Kidney glomerular epithelial cell (primary cell): ENCODE measurements at places on chromosomes 5 and 9.

DNA sequence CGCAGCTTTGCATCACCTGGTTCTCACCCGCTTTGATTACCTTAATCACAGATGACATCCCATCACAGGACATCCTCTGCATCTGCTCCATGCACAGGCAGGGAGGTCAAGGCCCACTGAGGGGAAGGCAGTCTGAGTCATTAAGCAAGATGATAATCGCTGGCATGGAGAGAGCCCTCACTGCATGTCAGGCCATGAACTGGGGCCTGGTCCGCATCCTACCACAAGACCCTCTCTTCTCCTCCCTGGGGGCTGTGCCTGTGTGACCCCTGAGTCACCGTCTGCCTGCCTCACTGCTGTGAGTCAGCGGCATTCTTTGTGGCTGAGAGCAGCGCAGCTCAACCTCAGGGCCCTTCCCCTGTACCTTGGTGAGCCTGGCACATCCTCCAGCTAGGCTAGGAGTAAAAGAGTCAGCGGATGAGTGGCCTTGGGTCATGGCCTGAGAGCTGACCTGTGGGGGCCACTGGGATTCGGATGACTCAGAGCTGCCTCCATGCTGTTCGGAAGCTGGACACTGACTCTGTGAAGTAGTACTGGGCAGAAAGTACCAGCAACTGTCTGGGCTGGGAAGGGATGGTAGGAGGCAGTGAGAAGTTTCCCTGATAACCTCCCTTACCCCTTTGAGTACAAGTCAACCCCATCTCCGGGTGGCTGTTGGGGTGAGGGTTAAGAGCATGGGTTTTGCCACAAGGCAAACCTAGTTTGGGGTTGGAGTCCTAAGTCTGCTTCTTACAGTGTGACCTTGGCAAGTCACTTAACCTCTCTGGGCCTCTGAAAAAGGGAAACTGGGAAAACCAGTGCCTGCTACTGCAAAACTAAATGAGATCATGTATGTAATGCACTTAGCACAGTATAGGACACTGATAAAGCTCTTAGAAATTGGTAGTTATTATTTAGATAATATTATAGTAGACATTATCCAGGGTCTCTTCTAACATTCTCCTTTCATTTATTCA, 14.6 kb upstream of the ARSI start:
- peak; percentile 98 for DNase-seq

GRCh38 chr9:125515983-125516940, 190.7 kb downstream of the MAPKAP1 start:
- no peak for DNase-seq

- no peak for DNase-seq
Measured at GRCh38 chr5:131883984-131884383, 61.5 kb downstream of the MEIKIN start.

GRCh38 chr5:136232316-136232715, 39.4 kb upstream of the SMIM32 start:
- no peak for DNase-seq

DNA sequence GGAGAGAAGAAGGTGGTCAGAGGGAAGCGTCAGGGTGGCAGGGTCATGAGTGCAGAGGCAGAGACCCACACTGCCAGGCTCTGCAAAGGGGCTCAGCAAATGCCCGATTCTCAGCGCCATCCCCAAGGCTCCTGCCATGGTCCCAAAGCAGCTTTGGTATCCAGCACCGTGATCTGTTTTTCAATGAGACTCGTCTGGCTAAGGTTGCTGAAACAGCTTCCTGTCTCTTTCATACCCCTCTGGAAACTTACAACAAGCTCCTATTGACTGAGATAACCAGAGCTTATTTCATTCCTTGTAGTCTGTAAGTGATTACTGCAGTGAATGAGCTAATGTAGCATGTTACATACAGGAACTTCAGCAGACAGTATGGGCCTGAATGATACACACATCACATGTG, 568.6 kb upstream of the DAP start:
- DNase-seq, result no peak

DNA sequence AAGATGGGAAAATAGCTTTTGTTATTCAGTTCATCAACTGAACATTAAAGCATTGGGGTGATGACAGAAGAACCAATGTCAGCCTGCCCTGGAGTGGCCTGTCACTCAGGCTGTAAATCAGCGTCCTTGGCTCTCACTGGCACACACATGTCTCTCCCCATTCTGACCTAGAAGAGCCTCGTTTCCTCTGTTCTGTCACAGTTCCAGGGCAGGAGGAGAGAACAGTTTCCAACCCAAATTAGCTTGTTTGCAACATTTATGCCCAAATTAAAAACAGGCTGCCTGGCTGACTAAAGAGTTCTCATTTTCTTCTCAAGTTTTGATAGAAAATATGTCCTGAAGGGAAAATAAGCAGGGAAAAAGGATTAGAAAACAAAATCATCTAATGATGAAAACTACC, 520.1 kb downstream of the CHSY3 start:
- no peak for DNase-seq

DNA sequence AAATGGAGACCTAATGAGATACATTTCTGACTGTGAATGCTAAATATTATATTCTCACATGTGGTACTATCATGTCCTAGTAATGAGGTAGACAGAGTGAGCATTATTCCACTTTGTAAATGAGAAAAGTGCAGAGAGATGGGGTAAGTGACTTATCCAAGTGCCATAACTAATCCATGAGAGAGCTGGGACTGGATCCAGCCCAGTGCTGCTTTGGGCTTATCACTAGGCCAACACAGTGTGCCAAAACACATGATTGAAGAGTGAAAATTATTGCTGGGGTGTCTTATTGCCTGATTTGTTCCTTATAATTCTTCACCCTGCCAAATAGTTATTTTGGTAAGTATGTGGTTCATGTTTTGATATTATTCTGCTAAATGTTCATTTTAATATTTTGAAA, 442.2 kb upstream of the GRAMD2B start:
- no peak for DNase-seq

DNA sequence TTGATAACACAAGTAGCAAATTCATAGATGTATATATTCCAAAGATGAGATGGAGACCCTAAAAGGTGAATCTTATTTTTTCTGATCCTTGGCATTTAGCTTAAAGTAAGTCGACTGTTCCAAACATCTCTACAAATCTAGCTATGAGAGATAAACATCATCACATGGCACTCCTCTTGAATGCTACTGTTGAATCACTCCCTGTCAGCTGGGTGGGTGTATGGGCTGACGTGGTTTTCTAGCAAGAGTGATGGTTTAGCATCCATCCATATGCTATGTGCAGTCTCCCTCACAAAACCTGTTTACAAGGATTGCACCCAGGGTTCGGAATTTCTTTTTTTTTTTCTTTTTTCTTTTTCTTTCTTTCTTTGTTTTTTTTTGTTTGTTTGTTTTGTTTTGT, 13.8 kb downstream of the ACO1 start:
- DNase-seq, result no peak

GRCh38 chr5:14191325-14191724, 48.2 kb downstream of the TRIO start:
- no peak for DNase-seq

- no peak for DNase-seq
Measured at GRCh38 chr5:78974011-78974410, 11.1 kb downstream of the ARSB start.

DNA sequence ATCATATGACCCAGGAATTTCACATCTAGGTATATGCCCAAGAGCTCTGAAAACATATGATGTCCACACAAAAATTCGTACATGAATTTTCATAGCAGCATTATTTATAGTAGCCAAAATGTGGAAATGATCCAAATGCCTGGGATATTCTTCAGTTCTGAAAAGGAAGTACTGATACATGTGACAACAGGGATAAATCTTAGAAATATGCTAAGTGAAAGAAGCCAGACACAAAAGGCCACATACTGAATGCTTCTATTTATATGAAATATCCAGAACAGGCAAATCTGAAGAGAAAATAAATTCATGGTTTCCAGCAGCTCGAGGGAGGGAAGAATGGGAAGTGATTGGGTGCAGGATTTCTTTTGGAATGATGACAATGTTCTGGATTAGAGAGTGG, 16.8 kb upstream of the ZBTB43 start:
- DNase-seq, result no peak

DNA sequence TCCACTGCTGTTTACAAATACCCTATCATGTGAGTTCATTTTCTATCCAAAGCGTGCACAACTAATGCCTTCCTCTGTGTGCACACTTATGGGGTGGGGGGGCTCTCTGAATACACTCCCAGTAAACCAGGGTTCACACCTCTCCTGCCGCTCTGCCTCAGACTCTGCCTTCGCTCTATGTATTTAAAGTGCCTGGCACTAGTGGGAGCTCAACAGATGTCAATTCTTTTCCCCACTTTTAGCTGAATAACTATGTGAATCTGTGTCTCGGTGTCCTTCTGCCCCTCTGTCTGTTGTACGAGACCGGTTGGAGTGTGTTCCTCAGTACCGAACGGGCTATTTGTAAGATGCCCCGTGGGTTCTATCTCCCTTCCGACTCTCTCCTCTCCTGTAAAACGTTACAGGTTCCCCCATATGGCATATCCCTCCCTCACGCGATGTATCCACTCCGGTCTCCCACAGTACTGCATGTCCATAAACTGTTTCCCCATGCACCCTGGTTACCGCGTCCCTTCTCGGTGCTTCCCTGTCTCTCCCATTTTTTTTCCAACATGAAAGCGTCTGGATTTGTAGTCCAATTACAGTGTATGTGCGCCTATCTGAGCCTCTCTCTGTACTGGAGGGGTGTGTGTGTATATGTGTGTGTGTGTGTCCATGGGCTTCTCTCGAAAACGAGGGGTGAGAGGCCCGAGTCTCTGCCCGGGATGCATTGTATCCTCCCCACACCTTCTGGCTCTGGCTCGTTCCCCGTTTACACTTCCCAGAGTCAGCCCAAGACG, 1.6 kb downstream of the ELL2 start:
- DNase-seq, result no peak

DNA sequence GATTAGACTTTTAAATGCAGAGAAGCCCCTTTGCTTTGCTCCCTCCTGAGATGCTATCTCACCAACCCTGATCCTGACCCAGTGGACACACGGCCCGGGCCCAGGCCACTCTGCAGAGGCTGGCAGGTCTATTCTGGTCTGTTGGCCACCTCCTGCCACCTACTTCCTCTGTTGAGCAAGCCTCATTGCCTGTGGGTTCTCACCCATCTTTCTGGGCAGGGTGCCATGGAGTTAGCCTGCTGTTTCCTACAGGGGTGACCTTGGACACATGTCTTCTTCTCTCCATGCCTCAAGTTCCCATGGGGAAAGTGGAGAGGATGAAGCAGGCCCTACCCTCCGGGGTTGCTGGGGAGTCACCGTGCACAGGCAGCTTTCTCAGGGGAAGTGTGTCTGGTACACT, 266.2 kb upstream of the IRX1 start:
- no peak for DNase-seq

GRCh38 chr9:17017931-17018491, 116.8 kb upstream of the CNTLN start:
- no peak for DNase-seq

- no peak for DNase-seq
Measured at GRCh38 chr5:143057580-143057999, 287.4 kb downstream of the ARHGAP26 start.

DNA sequence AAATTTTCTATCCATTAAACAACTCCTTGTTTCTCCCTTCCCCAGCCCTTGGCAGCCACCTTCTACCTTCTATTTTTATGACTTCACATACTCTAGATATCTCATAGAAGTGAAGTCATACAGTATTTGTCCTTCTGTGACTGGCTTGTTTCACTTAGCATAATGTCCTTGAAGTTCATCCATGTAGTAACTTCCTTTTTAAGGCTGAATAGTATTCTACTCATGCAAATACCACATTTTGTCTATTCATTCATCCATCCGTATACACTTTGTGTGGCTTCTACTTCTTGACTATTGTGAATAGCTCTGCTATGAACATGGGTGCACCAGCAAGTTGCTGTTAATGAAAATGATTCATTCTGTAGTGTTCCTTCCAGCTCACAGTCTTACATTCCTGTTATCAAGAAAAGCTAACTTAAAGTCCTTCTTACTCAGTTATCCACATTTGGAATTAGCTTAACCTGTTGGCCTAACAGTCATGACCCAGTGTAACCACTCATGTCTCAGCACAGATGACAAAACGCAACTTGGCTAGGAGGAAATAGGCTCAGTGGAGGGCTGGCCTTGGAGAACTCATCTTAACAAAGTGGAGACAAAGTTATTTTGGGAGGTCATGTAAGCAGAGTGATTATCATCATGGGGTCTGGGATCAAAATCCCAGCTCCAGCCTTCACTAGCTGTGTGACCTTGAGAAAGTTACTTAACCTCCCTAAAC, 129.7 kb upstream of the MAP3K1 start:
- DNase-seq, result peak; percentile 6

DNA sequence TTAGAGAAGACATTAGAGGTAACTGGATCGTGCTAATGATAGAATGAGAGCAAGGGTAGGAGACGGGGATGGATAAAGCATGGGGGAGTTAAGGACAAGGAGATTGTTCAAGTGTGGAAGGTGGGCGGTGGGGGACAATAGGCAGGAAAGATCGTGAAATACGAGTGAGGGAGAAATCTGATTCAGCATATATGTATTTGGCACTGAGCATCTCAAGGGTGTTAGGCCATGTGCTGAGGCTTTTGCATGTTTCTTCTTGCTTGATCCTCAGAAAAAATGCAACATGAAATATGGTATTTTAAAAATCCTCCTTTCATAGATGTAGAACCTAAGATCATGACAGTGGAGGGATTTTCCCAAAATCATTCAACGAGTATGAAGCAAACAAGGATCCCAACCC, 240.5 kb downstream of the PAPPA start:
- DNase-seq, result no peak

GRCh38 chr5:36874465-36874864, 2.1 kb upstream of the NIPBL start:
- DNase-seq, result no peak

GRCh38 chr5:145960848-145961600, 24.6 kb downstream of the SH3RF2 start:
- DNase-seq, result no peak

- no peak for DNase-seq
Measured at GRCh38 chr5:176806137-176806536, 4.2 kb upstream of the UNC5A start.
